ENCODE measurements at places on chromosomes 6 and 20.

DNA sequence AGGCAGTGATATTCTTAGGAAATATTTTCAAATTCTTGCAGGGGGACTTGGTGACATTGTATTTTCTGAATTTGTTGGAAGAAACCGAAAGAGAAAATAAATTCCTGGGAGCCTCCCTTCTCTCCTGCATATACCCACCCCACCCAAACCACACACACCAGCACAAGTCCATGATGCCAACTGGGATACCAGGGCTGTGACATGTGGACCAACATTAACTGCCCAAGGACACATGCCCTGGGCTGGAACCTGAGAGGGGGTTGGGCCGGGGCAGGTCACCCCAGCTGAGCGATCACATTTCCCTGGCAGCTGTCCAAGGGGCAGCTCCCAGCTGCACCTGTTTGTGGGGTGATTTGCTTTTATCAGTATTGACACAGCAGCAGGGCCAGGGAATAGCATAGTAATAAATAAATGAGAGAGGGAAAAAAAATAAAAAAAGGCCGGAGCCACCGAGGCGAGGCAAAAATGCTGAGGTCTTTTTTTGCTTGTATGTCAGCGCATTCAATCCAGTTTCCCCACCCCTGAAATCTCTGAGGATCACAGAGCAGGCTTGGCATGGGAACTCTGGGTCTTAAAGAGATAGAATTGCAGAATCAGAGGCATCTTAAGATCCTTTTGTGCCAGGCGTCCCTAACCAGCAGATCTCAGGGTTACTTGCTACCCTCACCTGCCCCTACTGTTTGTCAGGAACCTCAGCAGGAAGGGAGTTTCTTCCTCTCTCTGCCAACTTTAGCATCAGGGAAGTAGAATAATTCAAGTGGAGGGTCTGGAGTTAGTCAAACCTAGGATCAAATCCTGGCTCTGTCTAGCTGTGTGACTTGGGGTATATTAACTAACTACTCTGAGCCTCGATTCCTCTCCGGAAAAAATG is 66.5 kb upstream of the PIM1 start:
- DNase-seq = no peak

DNA sequence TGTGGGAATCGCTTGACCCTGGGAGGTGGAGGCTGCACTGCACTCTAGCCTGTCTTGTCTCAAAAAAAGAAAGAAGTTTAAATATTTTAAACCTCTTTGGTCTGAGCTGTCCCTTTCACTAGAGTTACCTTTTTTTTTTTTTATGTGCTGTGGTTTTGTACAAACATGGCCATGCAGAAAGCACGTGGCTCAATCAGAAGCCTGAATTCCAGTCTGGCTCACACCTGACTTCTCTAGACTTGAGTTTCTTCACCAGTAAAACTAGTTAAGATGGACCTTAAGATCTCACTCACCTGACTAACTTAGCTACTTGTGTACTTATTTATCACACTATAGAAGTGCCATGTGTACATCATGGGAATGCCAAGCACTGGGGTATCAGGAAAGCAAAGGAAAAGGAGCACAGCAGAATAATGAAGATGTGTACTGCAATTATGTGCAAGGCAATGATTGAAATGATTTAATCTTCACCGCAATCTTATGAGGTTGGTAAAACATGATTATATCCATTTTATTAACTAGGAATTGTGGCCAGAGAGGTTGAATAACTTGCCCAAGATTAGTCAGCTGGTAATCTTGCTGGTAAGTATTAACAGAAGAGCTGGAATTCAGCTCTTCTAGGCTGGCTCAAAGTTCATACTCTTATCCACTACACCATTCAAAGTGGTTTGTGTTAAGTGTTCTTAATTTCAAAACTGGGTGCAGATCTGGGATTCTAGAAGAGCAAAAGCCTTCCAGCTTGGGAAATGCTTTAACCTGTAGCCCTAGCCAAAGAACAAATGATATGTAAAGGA is 10.7 kb downstream of the HMGN3 start:
- DNase-seq = no peak

- no peak for DNase-seq
Measured at GRCh38 chr6:119012521-119012920, 65.9 kb downstream of the FAM184A start.

DNA sequence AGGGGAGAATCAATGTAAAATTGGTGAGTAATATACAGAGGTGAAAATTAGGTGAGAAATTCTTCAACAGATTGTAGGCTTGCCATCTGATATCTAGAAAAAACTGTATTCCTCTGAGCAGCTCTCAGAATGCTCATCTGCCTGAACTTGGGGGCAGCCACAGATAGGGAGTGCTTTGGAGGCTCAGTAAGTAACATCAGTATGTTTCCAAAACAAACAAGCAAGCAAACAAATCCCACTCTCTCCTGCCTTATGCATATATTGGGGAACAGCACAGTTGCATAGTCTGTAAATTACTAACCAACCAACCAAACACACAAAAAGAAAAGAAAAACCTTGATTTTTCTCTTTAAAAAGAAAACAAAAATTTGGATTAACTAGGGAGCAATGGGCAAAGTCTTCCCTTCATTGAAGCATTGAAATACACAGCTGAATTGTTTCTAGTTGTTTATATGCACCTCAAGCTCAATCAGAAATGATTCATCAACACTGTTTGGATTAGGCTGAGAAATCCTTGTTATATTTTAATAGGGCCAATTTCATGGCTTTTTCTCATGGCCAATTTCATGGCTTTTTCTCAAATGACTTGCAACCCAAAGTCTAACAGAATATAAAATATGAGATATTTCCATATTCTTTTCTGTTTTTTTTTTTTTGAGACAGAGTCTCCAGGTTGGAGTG is 50.1 kb upstream of the DEK start:
- no peak for DNase-seq

GRCh38 chr6:147891671-147892070 is 383.2 kb downstream of the SAMD5 start:
- no peak for DNase-seq

GRCh38 chr6:11580686-11581405 is 43.3 kb downstream of the TMEM170B start:
- no peak for DNase-seq

GRCh38 chr6:116314218-116314617 is 34.5 kb upstream of the TSPYL1 start:
- no peak for DNase-seq

DNA sequence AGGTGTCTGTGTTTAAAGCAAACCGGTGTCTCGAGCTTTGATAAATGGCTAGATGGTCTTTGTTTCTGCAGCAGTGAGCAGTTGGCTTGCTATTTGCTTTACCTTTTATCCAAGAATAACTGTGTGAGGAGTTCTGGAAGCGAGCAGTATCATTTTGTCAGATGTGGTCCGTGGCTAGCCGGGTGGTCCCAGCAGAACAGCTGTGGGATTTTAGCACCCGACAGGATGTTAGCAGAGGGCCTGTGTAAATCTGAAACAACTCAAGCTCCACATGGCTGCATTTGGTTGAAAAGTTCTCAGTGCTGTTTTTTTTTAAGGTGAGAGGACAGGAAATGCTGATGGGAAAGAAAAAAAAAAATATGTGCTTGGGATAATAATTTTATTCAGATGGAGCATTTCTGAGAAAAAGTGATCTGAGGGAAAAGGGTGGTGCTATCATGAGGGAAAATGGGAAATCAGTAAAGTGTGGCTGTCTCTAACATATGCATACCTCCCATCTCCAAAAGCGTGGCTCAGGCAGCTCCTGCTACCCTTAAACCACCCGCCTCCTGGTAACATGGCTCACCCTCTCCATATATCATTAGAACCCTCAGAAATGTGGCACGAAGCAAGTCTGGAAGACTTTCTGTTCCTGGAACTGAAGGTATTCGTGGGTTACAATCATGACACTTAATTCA is 215.4 kb downstream of the TSHZ2 start:
- DNase-seq = no peak

DNA sequence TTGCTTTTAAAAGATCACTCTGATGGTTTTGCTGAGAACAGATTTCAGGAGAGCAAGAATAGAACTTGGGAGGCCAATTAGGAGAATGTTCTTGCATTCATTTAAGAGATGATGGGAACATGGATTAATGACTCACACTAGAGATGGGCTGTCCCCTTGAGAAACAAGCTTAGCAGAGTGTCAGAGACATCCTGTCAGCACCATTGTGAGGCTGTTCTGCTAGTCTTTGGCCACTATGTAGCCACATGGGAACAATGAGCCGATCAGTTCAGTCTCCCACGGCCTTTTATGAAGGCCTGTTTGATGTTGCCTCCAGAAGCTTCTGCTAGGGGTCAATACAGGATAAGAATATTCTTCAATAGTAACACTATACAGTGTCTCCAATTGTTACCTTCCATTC is 113.0 kb upstream of the EYA4 start:
- DNase-seq = no peak

DNA sequence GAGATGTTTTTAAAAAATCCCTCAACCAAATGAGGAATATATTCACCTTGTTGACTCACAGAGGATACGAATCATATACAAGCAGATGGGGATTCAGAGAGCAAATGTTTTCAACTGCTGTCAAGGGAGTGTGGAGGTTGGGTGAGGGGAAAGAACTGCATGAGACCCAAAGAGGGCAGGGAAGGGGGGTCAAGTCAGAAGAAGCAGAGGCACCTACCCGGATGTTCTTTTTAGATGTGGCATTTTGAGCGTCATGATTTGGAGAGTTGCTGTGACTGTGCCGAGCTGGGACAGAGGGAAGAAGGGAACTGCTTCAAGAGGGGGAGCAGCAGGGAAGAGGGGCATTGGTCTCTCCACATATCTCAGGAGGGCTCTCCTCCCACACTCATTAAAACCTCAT is 191.3 kb upstream of the PROKR2 start:
- DNase-seq = no peak

GRCh38 chr6:22681761-22682160 is 112.4 kb downstream of the HDGFL1 start:
- no peak for DNase-seq

DNA sequence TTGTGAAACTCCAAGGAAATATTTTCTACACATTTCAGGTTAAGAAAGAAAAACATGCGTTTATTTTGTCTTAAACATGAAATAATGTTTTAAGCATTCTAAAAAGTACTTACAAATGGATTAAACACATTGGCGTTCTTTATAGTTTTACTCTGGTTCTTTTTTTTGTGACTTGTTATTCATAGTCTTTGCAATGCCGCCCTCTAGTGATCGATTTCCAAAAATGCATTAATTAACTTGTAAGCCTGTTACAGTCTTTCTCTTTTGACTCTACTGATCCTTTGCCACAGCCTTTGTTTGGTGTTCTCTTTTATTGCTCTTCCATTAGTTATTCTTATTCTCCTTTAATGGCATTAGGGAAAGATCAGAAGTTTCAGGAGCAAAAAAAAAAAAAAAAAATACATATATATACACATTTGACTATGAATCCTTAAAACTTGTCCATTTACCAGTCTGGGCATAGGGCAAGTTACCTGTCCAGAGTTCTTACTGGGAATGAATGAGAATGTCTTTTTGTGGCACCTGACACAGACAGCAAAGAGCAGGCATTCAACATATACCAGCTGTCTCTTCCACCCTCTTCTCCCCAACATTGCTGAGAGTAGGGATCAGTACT is 59.9 kb downstream of the MACROD2 start:
- no peak for DNase-seq

DNA sequence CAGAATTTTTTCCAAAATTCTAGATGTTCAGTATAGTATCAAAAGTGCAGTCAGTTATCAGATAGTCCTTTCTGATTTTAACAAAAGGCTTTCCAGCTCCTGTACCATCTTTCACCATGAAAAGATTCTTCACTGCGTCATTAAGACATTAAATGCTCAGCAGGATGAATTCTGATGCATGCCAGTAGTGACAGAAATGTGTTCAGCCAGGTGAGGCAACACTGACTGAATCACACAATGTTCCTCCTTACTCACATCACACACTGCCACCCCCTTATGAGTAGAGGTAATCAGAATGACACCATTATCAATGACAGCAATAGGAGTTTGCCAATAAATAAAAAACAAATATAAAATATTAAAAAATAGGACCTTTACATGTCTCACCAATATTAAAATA is 426.6 kb upstream of the PLCB4 start:
- DNase-seq = no peak

DNA sequence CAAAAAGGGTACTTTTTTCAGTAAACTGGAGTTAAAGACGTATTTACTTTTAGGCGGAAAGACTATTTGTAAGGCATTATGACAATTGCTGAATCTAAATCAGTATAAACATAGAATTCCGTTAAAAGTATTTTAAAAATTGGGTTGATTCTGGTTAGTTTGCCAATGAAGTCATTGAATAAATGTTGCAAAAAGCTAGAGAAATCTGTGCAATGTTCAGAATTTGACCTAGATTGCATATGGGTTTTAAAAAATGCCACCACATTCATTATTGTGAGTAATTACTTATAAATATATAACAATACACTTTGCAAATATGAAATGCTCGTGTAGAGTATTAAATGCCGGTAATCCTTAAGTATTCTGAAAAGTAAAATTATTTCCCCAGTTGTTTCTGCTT is 116.5 kb upstream of the EEF1E1 start:
- no peak for DNase-seq

GRCh38 chr20:54189630-54190029 is 15.8 kb upstream of the CYP24A1 start:
- DNase-seq = no peak

GRCh38 chr6:4973415-4973814 is 30.4 kb downstream of the RPP40 start:
- DNase-seq = no peak

DNA sequence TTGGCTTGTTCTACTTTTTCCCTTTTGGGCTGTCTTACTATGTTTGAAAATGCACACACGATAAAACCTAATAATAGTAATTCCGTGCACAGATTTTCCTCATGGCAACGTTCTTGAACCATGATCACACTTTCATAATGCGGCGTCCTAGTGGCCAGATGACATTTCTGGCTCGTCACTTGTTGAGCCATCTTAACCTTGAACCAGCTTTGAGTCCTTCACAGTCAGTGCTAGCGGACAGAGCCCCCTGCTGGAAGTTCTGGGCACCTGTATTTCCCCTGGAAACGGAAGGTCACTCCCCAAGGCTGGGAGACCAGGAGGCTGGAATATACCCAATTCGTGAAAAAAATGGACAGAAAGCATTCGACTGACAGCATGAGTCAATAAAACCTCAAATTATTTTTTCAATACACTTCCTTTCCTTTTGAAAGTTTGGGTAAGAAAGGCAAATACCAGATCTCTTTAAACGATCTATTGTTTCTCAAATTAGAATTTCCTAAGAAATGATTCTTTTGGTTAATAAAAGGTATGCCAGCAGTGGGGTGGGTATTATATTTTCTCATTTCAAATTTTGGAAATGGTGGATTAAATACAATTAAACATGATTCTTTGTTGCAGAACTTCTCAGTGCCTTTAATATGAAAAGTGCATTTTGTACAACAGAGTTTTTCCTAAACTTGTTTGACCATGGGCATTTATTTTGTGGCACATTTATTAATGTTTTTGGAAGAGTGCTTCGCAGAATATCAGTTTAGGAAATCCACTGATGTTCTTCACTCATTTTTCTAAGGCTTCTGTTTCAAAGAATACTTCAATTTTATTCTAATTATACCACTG is 542.3 kb downstream of the QKI start:
- DNase-seq = peak; percentile 61

- DNase-seq = no peak
Measured at GRCh38 chr20:32019156-32019510, 8.9 kb downstream of the CCM2L start.
